ENCODE measurements at places on chromosomes 3 and 15.
A peak's percentile ranks its signal among the peaks of the same experiment; 100 is the strongest.

GRCh38 chr3:42014458-42014920 is 52.6 kb upstream of the ULK4 start:
- peak; percentile 33 for DNase-seq

DNA sequence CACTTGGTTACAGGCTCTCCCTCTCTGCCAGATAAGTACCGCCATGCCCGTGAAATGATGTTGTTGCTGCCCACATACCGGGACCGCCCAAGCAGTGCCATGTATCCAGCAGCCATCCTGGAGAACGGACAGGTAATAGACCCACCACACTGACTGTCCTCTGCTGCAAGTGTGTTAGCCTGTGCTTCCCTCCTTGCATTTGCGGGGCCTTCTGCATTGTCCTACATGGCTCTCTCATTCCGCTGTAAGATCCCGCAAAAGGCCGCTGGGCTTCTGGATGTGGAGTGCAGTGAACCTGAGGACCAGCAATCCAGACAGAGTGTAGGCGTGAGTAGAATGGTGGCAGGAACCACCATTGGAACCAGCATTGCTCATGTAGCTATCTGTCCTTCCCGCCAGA is 10.6 kb upstream of the MANF start:
- no peak for DNase-seq

DNA sequence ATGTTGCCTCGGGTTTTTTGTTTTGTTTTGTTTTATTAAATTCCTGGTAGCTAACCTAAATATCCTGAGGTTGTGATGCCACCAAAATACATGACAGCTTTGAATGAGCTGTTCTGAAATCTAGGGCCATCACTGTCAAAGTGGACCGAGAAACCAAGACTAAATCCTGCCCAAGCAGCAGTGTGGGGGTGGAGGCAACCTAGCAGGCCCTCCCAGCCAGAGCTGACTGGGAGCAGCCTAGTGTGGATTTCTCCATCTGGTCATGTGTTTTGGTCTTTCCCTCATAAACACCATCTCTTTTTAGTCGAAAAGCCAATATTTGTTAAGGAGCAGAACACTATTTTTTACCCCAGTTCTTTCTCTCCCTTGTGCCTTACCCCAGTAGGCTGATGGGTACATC is 52.2 kb downstream of the LARS2 start:
- DNase-seq, result no peak

GRCh38 chr15:74373056-74373650 is 5.7 kb upstream of the CYP11A1 start:
- DNase-seq, result no peak

DNA sequence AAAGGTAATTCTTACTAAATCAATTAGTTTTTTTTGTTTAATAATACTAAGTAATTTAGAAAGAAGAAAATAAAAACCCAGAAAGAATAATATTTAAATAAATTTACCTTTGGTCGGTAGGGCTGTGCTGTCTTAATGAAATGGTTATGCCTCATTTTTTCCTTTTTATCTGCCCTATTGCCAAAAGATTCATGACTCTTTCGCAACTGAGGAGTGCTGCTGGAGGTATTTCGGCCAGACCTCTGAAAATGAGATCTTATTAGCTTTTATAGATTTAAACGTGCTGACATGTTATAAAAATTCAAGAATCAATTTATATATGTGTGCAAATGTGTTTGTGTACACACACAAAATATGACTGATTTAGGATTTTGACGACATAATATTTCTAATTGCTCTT is 67.1 kb upstream of the USP50 start:
- no peak for DNase-seq

GRCh38 chr3:48929358-48930035 is 10.9 kb downstream of the ARIH2 start:
- no peak for DNase-seq

- DNase-seq, result no peak
These were observed 573.0 kb downstream of the TUSC7 start for GRCh38 chr3:117282566-117282965.

DNA sequence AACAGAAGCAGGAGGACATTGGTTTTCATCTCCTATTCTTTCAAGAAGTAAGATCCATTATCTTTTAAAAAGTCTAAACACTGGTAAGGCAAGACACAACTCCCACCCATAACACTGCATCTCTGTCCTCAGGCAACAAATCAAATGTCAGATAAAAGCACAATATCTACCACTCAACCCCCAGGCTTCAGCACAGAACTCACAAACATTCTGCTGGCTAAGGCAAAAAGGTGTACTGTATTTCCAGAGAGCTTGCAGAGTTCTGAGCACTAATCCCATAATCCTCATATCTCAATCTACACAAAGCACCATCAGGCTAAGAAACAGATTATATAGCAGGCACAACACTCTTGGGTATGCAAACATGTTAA is 20.9 kb downstream of the RAF1 start:
- DNase-seq, result no peak

DNA sequence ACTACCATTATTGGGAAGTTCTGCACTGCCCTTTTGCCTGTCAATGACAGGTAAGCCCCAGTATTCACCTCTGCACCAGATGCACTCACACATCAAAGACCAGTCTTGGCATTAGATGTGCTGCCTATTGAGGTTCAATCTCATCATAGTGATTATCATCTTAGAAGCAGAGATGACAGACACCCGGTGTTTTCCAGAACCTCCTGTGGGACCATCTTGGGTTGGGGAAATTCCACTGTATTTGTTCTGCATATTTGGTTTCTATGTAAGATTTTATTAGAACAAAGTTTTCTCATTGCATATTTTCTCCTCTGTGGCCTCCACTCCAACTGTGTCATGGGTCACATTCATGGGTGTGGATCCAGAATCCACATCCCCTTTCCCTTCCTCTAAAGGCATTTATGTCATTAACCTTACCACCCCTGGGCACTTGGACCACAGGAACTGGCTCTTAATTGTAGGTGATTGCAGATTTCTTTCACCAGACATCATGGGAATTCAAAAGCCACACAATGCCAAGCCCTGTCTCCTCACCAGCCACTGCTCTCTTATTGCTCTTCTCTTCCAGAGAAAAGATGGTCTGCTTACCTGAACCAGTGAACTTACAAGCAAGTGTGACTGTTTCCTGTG is 31.2 kb downstream of the PLA1A start:
- no peak for DNase-seq

GRCh38 chr3:177473903-177474302 is 276.6 kb upstream of the TBL1XR1 start:
- DNase-seq, result no peak

- DNase-seq, result no peak
These were observed 65.4 kb upstream of the PFN2 start for GRCh38 chr3:150035910-150036612.

GRCh38 chr15:85004550-85004949 is 22.9 kb downstream of the PDE8A start:
- DNase-seq, result no peak

DNA sequence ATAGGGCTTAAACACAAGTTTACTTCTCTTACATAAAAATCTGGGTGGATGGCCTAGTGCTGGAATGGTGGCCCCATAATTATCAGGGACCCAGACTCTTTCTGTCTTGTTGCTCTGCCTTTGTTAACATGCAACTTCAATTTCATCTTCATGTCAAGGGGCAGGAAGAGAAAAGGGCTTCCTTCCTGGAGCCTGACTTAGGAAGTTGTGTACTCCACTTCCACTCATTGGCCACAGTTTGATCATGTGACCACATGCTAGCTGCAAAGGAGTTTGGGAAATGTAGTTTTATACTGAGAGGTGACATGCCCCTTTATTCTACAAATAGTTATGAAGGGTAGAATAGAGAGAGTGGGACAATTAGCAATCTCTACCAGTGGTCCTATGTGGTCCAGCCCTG is 39.3 kb downstream of the RHCG start:
- peak; percentile 27 for DNase-seq

- DNase-seq, result no peak
These were observed 62.6 kb upstream of the RAB6B start for GRCh38 chr3:133958071-133958805.

DNA sequence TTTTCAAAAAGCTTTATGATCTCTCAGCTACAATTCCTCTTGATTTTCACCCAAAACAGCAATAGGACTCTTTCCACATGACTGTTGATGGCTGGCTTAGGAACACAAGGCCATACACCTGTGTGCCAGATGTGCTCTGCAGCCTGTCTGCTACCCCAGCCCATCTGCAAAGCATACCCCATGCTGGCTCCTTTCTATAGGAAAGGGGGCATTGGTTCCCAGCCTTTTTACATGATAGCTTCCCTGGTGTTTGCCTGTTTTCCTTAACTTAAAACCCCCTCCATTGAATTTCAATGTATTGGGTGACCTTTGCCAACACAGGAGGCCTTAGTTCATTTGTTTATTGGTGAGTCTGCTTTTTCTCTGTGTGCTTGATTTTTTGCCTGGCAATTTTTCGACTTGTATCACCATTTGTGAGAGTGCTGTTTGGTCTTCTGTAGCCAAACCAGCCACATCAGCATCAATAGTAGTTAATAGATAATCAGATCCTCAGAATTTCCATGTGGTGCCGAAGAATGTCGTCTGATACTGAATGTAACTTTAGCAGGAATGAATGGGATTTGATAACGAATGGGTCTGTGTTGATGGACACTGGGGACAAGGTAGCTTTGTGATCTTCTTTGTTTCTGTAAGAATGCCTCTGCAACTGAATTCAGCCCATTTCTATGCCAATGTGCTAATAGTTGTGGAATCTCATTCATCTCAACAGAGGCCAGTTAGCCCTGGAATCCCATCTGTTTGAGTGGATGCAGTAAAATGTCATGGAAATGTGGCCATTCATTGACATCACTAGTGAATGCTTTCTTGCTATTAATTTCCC is 272.2 kb upstream of the RARB start:
- DNase-seq, result peak; percentile 8

- no peak for DNase-seq
These were observed 569.6 kb downstream of the AGBL1 start for GRCh38 chr15:86649277-86649676.

DNA sequence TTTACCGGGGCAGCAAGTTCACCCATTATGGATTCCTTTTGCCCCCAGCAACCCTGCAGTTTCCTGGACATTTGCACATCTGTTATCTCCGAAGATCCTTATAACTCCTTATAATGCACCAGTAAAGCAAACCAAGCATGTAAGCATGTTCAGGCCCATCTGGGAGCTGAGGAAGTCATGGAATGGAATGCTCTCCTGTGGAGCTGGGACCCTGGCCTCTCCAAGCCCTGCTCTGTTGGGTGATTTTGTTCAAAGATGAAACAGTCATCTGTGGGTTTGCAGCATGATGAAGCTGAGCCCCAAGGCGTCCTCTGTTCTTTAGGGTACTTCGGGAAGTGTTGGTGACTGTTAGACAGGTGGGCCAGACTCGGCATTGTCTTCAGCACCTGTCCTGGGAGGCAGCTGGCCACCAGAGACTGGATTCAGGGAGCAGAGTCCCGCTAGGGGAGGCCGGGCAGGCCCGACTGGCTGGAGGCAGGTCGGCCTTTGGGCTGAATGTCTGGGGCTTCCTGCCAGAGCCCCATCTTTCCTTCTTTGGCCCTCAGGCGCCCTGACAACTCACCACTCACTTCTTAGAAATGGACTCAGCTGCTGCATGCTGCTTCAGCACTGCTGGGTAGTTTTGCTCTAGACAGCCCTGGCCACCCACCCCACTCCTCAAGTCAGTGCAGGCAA is 3.9 kb downstream of the DNAH1 start:
- no peak for DNase-seq

DNA sequence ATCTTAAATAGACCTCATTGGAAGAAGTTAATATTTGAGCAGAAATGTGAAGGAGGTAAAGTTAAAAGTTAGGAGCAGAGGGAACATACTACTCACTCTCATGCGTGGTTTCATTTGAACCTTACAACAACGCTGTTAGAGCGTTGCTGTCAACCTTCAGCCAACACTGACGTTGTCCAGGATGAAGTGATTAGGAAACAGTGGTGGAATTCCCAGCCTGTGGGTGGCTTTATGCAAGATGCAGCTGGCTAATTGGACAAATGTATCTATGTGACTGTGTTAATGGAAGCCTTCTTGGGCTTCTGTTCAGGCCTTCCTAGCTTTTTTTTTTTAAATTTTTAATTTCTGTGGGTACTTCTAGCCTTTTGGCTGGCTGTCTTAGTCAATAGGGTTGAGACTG is 40.5 kb downstream of the PTPRG start:
- peak; percentile 61 for DNase-seq

DNA sequence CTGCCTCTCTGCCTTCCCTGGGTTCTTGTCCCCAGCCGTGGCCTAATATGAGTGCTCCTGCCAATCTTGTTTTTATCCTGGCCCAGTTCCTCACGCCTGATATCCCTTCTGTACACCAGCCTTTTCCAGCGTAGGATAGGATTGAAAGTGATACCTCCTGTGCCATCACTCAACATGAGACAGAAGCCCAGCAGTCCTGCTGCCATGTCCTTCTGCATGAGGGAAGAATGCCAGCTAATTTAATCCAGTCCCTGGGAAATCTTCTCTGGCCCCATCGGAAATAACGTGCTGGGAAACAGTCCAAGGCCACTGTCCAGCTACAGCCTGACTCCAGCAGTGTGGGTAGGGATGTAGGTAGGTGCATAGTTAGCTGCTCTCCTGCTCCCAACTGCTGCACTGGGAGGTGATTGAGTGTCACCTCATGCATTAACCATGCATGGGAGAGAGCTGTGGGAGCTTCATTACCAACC is 92.0 kb upstream of the TPM1 start:
- no peak for DNase-seq

GRCh38 chr3:156581954-156582353 is 27.0 kb upstream of the SSR3 start:
- no peak for DNase-seq

- no peak for DNase-seq
These were observed 100.1 kb upstream of the PLSCR5 start for GRCh38 chr3:146705225-146705624.

DNA sequence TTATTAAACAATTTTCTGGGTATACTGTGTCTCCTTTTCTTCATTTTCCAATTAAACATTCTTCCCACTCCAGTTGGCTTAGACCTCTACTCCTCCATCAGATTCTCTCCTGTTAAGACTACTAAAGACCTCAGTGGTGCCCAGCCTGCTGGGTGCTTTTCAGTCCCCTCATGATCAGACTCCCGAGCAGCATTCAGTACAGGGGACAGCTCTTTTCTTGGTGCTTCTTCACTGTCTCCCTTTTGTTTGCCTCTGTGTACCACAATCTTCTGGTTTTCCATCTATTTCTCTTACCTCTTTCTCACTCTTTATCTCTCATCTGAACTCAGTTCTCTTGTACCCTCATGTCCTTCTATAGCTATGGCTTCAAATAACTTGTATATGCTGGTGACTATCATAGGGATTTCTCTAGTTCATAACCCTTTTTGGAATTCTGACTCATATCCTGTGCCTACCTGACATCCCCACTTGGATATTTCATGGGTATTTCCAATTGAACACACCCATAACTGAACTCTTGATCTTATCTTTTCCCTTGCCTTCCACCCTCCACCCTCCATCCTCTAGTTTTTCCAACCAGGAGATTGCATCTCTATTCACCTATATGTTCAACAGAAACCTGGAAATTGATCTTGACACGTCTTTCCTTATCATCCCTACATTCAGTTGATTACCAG is 55.6 kb upstream of the ABHD10 start:
- no peak for DNase-seq

- peak; percentile 38 for DNase-seq
These were observed 6.3 kb downstream of the THOC7 start for GRCh38 chr3:63857311-63857710.

All from fibroblast of pulmonary artery (primary cell).